ENCODE measurements at places on chromosomes 7 and 10. TPM values are rescaled to one million over a fixed set of nuclear protein-coding genes. Genes with fewer than 3 reads are reported as not detected.

INPP5A gene
- total RNA-seq = 41.8 TPM

- DNase-seq = no peak
Observed at GRCh38 chr7:98295467-98296192, 14.1 kb downstream of the BRI3 start.

GRCh38 chr7:40298421-40298820 lies 163.6 kb downstream of the SUGCT start:
- DNase-seq = no peak

GRCh38 chr10:110501142-110501937 lies 3.6 kb downstream of the DUSP5 start:
- DNase-seq = peak; percentile 63

GRCh38 chr10:126397156-126397555 lies 8.9 kb upstream of the ADAM12 start:
- no peak for DNase-seq

PTPRN2 gene
- 2.1 TPM for total RNA-seq

- no peak for DNase-seq
Observed at GRCh38 chr7:151694828-151695580, 175.3 kb upstream of the RHEB start.

TCF7L2 gene
- total RNA-seq = 78.0 TPM

GRCh38 chr10:106053061-106053460 lies 1111.4 kb downstream of the SORCS1 start:
- DNase-seq = no peak

SLC18A3 gene
- total RNA-seq = 0.34 TPM

DNA sequence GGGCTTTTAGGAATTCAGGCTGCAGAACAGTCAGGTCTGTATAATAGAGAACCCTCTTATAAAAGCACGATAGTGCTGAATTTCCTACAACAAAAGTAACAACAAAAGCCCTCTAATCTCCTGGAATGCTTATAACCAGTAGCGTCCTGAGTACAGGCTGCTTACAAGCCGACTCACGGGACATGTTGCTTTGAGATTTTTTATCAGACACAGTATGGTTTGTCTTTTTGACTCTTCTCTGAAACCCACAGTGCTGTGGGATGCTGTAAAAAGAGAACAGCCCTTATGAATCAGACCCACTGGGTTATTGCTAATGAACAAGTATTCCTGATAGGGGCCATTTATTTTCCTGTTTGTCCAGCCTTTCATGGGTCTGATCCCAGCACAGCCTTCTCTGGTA lies 59.4 kb downstream of the PLPP4 start:
- no peak for DNase-seq

GRCh38 chr7:2110610-2111396 lies 121.9 kb downstream of the MAD1L1 start:
- DNase-seq = no peak

- no peak for DNase-seq
Observed at GRCh38 chr10:8088504-8088903, 34.0 kb downstream of the GATA3 start.

CDC14C gene
- 0.11 TPM for total RNA-seq

DNA sequence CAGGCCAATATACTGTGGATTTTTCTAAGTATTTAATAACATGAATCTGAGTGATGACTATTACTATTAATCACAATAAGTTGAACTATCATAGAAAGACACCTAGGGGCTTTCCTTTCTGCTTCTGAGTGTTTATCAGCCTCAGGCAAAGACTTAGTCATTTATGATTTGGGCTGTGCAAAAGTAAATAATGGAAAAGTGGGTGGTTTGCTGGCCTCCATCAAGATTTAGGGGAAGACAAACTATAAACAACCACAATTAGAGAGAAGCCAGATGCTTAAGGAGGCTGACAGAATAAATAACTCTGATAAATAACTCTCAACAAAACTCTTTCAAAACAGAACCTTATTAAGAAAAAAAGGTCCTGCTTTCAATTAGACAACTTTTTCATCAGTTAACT lies 64.7 kb downstream of the MACC1 start:
- no peak for DNase-seq

GRCh38 chr10:131810036-131810804 lies 90.6 kb upstream of the PPP2R2D start:
- DNase-seq = peak; percentile 32

GRCh38 chr7:143884241-143884968 lies 17.6 kb downstream of the TCAF1 start:
- DNase-seq = no peak

DNA sequence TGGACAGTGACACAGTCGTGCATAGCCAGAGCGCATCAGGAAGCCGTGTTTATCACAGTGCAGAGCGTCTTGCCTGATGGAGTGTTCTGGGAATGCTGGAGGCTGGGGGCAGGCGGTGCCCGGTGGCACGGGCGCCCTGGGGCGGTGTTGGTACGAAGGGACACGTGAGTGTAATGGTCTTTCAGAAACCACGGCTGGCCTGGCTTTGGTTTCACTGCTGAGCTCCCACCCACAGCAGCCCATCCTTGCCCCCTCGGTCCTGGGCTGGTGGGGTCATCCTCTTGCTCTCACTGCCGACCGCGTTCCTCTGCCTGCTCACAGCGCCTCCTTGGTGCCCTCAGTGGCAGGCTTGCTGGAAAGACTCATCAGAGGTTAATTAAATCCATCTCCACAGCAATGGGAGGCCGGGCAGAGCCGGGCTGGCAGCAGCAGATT lies 50.6 kb downstream of the NKX6-2 start:
- DNase-seq = no peak

- DNase-seq = no peak
Observed at GRCh38 chr10:118501171-118501570, 94.3 kb downstream of the PRLHR start.

DNA sequence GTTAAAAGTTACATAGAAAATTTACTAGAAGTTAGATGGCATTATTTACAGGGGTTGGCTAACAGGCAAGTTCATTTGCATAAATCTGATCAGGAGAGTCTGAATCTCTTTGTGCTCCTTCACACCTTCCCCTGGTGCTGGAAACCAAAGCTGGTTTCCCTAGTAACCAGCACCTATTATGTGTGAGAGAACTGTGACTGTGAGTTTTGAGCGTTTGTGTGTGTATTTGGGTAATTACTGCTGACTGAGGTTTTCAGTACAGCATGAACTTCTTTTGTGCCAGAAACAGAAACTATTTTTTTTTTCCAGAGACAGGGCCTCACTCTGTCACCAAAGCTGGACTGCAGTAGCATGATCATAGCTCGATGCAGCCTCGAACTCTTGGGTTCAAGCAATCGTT lies 10.3 kb upstream of the IFIT1B start:
- no peak for DNase-seq

CYP3A4 gene
- not detected for total RNA-seq

TMEM139 gene
- total RNA-seq = 7.9 TPM

- DNase-seq = no peak
Observed at GRCh38 chr7:102469351-102469971, 4.7 kb downstream of the LRWD1 start.

GPC2 gene
- 49.8 TPM for total RNA-seq

- DNase-seq = no peak
Observed at GRCh38 chr7:55526770-55527169, 45.5 kb downstream of the VOPP1 start.

DNA sequence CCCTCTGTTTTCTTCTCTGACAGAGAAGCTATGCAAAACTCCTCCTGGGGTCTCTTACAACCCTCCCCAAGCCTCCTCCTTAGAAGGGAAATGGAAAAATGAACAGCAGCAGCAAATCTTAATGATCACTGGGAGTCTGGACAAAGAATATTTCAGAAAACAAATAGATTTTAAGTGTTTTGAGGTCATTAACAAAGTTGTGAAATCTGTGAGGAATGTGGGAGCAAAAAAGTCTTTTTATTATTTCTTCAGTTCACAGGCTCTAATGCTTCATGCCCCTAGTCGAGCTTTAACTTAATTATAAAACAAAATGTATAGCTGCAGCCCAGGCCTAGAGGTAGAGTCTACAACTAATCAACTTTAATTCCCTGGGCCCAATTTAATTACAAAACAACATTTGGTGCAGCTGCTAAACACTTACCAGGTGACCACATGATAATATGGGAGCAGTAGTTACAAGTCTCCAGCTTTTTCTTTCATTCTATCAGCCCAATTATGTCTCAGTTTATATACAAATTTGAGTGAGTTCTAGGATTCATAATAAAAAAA lies 293.2 kb downstream of the THSD7A start:
- DNase-seq = no peak

- DNase-seq = no peak
Observed at GRCh38 chr7:27438881-27439589, 196.4 kb downstream of the EVX1 start.

DNA sequence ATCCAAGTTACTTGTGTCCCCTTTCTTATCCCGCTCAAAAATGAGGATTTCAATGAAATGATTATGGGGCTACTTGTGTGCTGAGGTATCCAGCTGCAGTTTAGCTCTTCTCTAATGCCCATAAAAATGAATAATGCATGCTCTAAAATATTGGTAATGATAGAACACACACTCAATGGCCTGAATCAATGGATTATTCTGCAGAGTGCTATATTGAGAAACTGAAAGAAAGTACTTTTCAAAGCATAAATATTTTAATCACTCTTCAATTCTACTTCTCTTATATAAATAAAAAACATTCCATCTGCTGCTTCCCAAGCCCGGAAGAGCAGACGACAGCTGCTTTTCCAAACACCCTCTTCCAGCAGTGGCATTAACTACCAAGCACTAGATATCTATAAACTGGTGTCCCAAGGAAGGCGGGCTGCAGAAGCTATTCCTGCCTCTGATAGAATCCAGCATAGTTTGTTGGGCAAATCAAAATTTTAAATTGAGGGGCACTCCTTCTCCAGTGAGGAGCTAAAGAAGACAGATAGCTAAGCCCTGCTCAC lies 284.9 kb upstream of the AOAH start:
- no peak for DNase-seq

- no peak for DNase-seq
Observed at GRCh38 chr10:79244841-79245504, 102.3 kb upstream of the PPIF start.

DNA sequence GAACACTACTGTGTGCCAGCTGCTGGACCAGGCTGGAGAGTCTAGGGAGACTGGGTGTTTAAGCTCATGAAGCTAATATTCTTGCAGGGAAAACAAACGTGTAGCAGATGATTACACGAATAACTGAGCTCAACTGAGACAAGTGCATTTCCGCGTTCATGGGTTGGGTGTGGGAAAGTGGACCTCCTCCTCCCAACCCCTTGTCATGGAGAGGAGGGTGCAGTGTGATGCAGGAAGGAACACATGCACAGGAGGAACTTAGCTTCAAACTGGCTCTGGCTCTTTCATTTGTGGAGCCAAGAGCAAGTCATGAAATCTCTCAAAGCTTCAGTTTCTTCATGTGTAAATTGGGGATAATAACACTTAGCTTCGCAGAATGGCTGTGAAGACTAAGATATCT lies 204.3 kb downstream of the ARHGAP12 start:
- DNase-seq = no peak

- DNase-seq = no peak
Observed at GRCh38 chr10:122875843-122876466, 3.4 kb downstream of the FAM24B start.

CADPS2 gene
- 2.3 TPM for total RNA-seq

FAM200A gene
- total RNA-seq = 8.0 TPM

DNA sequence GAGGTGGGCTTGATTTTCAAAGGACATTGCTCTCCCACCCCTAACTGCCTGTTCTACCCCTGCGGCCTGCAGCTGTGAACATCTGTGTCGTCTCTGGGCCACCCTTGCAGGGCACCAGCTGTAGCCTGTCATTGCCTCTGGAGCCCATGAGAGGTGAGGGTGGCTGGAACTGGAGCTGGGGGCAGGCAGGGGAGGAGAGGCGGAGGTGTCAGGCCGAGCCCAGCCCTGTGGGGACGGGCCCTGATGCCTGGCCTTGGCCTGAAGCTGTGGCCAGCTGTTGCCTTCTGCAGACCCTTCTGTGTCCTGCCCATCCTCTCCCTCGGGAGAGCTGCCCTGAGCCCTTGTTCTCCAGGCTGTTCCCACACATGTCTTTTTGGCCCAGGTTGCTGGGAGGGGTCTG lies 44.5 kb downstream of the PALD1 start:
- no peak for DNase-seq

DNA sequence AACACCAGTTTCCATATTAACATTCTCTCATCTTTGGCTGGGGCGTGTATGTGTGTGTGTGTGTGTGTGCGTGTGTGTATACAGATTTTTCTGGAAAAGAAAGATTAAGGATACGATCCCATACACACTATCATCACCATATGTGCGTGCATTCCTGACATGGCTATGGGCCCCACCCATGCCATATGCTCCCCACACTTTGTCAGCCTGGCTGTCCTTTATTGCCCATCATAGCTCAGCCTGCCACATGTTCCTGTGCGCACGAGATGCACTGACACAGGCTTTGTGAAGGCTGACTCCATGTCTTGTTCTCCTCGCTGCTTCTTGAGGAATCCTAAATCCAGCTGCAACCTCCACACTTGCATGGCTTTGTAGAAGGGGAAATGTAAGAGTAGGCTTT lies 984.1 kb downstream of the LRMDA start:
- DNase-seq = no peak
